Ovary (tissue), 10 donors: ENCODE measurements at places on chromosomes 16 and 17. TPM values are rescaled to one million over a fixed set of nuclear protein-coding genes. Genes with fewer than 3 reads are reported as not detected.

ASGR1 gene
- total RNA-seq, result 1.00 TPM

ACAP1 gene
- total RNA-seq, result 9.4 TPM

TEX14 gene
- 0.46 TPM for total RNA-seq

RAB26 gene
- total RNA-seq, result 0.12 TPM

SLC47A1 gene
- 16.0 TPM for total RNA-seq

- no peaks in the 10 kb centered on the region for H3K27me3 ChIP-seq
- no peaks in the 10 kb centered on the region for H3K36me3 ChIP-seq
- no peaks in the 10 kb centered on the region for H3K4me1 ChIP-seq
- H3K4me3 ChIP-seq, result no peak overlapping the region
- H3K27ac ChIP-seq, result no peak overlapping the region
Measured at GRCh38 chr17:61659437-61659836, 68.4 kb upstream of the NACA2 start.

GRCh38 chr16:66258916-66259845, 107.3 kb upstream of the CDH5 start:
- DNase-seq, result no peak
- H3K27me3 ChIP-seq, result no peaks in the 10 kb centered on the region
- peaks cover 3% of the 10 kb centered on the region for H3K4me1 ChIP-seq
- no peaks in the 10 kb centered on the region for H3K36me3 ChIP-seq
- no peak overlapping the region for H3K27ac ChIP-seq
- H3K4me3 ChIP-seq, result no peak overlapping the region

- H3K36me3 ChIP-seq, result no peaks in the 10 kb centered on the region
- H3K27me3 ChIP-seq, result no peaks in the 10 kb centered on the region
- no peak for DNase-seq
- H3K27ac ChIP-seq, result no peak overlapping the region
- no peaks in the 10 kb centered on the region for H3K4me1 ChIP-seq
- H3K4me3 ChIP-seq, result no peak overlapping the region
Measured at GRCh38 chr17:43574896-43575525, 28.9 kb upstream of the ETV4 start.

- H3K27me3 ChIP-seq, result no peaks in the 10 kb centered on the region
- H3K4me1 ChIP-seq, result peaks cover 6% of the 10 kb centered on the region
- H3K36me3 ChIP-seq, result no peaks in the 10 kb centered on the region
Measured at GRCh38 chr17:77867308-77867781, 91.2 kb upstream of the TNRC6C start.

- no peaks in the 10 kb centered on the region for H3K4me1 ChIP-seq
- H3K27ac ChIP-seq, result no peak overlapping the region
- DNase-seq, result no peak
- H3K4me3 ChIP-seq, result no peak overlapping the region
- H3K36me3 ChIP-seq, result no peaks in the 10 kb centered on the region
Measured at GRCh38 chr16:86676254-86676670, 97.9 kb downstream of the FOXL1 start.

DNA sequence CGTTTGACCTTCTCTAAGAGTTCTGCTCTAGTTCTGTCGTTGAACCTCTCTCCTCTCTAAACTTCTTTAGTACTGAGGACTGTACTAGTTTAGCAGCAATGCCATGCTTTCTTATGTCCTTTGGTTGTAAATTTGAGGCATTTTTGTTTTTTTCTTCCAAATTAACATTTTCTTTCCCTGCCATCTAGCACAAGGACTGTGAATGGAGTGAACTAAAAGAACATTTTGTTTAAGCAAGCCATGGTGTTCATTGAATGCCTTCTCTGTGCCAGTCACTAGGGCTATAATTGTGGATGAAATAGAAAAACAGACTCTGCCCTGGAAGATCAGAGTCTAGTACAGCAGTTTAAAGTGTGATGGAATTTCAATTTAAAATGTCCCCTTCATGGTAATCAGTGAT, 137.9 kb downstream of the FTO start:
- no peaks in the 10 kb centered on the region for H3K27me3 ChIP-seq
- no peak overlapping the region for H3K4me3 ChIP-seq
- no peak overlapping the region for H3K27ac ChIP-seq
- H3K36me3 ChIP-seq, result no peaks in the 10 kb centered on the region
- no peaks in the 10 kb centered on the region for H3K4me1 ChIP-seq

- no peak overlapping the region for H3K27ac ChIP-seq
- H3K36me3 ChIP-seq, result no peaks in the 10 kb centered on the region
- DNase-seq, result peak; percentile 58
Measured at GRCh38 chr16:20385844-20386832, 18.4 kb downstream of the PDILT start.

DNA sequence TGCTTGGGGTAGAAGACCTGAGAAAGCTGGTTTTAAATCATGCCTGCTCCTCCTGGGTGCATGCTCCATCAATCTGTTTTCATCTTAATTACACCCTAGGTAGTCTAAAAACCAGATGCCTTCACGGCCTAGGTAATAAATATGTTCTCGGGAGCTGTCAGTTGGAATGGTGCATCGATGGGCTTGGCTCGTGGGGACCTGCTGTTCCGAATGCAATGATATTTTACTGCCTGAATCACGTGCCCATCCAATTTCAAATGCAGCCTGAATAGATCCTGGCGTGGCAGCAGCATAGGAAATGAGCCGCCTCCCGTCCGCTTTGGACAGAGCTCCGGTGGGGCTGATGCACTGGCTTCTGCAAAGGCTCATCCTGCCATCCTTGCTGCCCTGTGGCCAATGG, 18.8 kb upstream of the FAAP100 start:
- no peaks in the 10 kb centered on the region for H3K36me3 ChIP-seq
- no peak overlapping the region for H3K27ac ChIP-seq
- H3K27me3 ChIP-seq, result no peaks in the 10 kb centered on the region
- DNase-seq, result no peak

- no peaks in the 10 kb centered on the region for H3K27me3 ChIP-seq
- H3K4me1 ChIP-seq, result no peaks in the 10 kb centered on the region
- no peak overlapping the region for H3K27ac ChIP-seq
- DNase-seq, result no peak
- H3K4me3 ChIP-seq, result no peak overlapping the region
- H3K36me3 ChIP-seq, result no peaks in the 10 kb centered on the region
Measured at GRCh38 chr16:86387468-86388440, 122.6 kb upstream of the FOXF1 start.

GRCh38 chr17:63819585-63820537, 7.4 kb upstream of the PSMC5 start:
- no peak overlapping the region for H3K27ac ChIP-seq
- H3K4me3 ChIP-seq, result no peak overlapping the region
- no peak for DNase-seq
- H3K4me1 ChIP-seq, result no peaks in the 10 kb centered on the region
- H3K36me3 ChIP-seq, result no peaks in the 10 kb centered on the region

GRCh38 chr16:23771642-23772041, 16.8 kb downstream of the CHP2 start:
- DNase-seq, result no peak
- no peak overlapping the region for H3K4me3 ChIP-seq
- H3K27ac ChIP-seq, result no peak overlapping the region
- H3K27me3 ChIP-seq, result no peaks in the 10 kb centered on the region
- no peaks in the 10 kb centered on the region for H3K4me1 ChIP-seq
- no peaks in the 10 kb centered on the region for H3K36me3 ChIP-seq

GRCh38 chr16:11418506-11418905, 73.2 kb downstream of the RMI2 start:
- H3K36me3 ChIP-seq, result no peaks in the 10 kb centered on the region
- H3K27ac ChIP-seq, result no peak overlapping the region
- H3K4me3 ChIP-seq, result no peak overlapping the region
- no peaks in the 10 kb centered on the region for H3K4me1 ChIP-seq

- no peak overlapping the region for H3K27ac ChIP-seq
- no peak for DNase-seq
- no peaks in the 10 kb centered on the region for H3K36me3 ChIP-seq
- H3K27me3 ChIP-seq, result no peaks in the 10 kb centered on the region
- H3K4me3 ChIP-seq, result no peak overlapping the region
- H3K4me1 ChIP-seq, result peaks cover 3% of the 10 kb centered on the region
Measured at GRCh38 chr16:4010225-4011158, 105.8 kb downstream of the ADCY9 start.

GRCh38 chr17:48047741-48048383, at the start of gene NFE2L1:
Gene NFE2L1 (plus strand): TSS chr17:48048359. CDS start chr17:48051119, 2,760 bp downstream.
- peak within 1 kb of the TSS; percentile 99 for H3K27ac ChIP-seq
- DNase-seq, result peak; percentile 99
- H3K4me3 ChIP-seq, result peak within 1 kb of the TSS; percentile 95

DNA sequence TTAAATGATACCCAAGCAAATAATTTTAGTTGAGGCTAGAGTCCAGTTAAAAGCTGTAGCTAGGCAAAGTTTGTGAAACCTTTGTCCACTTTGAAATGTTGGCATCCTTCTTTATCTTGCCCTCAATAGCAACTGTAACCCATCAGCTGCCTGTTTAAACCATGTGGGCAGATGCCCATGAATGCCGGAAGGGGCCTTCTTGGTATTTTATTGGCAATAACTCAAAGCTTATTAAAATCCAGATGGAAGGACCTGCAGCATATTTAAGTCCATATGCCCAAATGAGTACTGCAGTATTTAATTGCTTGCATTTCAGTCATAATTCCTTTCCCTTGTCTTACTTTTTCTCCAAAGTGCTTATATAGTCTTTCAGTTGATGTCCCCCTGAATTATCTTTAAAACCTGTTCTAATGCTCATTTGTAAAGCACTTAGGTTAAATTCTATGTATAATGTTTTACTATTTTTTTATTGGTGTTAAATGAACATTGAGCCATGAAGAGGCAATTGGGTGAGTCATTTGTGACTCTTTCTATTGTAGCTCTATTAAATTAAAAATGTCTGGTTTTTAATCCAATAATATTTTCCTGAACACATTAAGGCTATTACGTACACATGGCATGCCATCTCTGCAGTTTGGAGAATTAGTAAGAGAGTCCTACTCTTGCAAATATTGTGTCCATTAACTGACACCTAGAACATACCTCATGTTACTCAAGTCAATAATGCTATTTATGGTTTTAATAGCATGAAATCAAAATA, 225.3 kb downstream of the KCNJ2 start:
- no peak for DNase-seq

GRCh38 chr17:36632916-36633771, 31.8 kb downstream of the MRM1 start:
- no peak overlapping the region for H3K27ac ChIP-seq
- DNase-seq, result no peak
- H3K4me1 ChIP-seq, result no peaks in the 10 kb centered on the region
- no peaks in the 10 kb centered on the region for H3K27me3 ChIP-seq
- H3K4me3 ChIP-seq, result no peak overlapping the region

DNA sequence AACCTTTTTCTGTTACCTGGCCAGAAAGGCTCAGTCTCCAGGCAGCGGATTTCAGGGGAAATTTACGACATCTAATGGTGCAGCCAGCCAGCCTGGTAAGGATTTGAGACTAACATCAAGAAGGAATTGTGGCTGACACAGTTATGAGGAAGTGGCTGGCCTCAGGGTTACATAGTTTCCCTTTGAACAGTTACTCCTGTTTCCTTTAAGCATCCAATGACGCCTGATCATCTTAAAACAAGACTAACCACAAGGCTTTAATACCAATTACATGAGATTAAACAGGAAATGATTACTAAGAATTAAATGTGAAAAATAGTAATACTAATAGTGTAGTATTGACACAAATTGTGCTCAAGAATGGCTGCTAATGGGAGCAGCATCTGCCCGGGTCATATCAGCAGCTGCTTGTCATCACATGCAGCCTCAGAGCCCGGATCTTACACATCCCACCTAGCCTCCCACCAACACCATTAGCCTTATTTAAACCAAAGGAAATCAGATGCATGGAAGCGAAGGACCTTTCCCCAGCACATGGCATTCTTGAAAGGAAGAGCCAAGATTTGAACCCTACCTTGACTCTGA, 431.8 kb downstream of the PMP22 start:
- no peaks in the 10 kb centered on the region for H3K27me3 ChIP-seq
- no peak overlapping the region for H3K4me3 ChIP-seq
- no peaks in the 10 kb centered on the region for H3K4me1 ChIP-seq
- H3K27ac ChIP-seq, result no peak overlapping the region
- H3K36me3 ChIP-seq, result no peaks in the 10 kb centered on the region
- no peak for DNase-seq

DNA sequence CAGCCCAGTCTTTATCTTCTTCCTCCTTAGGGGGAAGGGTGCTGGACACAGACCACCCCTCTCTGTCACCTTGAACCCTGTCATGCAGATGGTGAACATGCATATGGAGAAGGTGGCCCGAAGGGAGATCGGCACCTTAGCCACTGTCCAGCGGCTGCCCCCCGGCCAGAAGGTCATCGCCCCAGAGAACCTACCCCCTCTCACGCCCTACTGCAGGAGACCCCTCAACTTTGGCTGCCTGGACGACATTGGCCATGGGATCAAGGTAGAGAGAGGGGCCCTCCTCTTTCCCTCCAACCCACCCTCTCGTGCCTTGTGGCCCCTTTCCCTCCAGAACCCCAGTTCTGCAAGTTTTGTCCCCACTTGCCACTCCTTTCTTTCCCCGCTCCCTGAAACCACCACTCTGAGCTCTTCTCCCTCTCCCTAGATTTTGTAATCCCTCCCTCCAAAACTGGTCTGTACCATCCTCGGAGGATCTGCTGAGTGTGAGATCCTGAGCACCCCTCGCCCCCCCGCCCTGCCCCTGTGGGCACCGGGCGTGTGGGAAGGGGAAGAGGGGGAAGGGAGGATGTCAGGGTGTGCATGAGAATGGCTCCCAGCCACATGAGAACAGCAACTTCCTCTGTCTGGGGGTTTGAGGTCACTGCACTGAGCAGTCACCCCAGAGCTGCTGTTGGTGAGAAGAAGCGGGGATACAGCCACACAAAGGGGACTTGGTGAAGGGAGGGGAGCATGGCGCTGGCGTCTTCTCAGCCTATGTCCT, 7.3 kb downstream of the ABI3 start:
- no peak overlapping the region for H3K27ac ChIP-seq
- no peak overlapping the region for H3K4me3 ChIP-seq
- DNase-seq, result no peak
- no peaks in the 10 kb centered on the region for H3K36me3 ChIP-seq
- H3K4me1 ChIP-seq, result no peaks in the 10 kb centered on the region

DNA sequence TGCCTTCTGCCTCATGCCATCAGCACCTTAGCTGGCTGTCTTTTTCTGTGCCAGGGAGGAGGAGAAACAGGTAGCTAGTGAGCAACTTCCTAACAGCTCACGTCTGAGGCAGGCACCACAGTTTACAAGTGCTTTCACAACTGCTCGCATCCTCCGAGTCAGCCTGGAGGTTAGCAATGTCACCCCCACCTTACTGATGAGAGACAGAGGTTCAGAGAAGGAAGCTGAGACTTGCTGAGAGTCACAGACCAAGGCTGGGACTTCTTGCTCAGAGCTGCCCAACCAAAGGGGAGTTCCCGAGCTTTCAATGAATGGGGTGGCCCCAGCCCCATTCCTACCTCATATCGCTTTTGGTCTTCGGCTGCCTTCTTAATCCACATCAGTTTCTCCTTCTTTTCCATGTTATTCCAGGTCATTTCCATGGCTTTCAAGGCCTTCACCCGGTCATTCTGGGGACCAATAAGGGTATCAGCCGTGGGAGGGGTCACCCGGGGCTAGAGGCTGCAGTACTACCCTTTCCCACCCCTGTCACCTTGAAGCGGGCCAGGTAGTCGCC, 9.6 kb downstream of the UBTF start:
- no peak overlapping the region for H3K27ac ChIP-seq
- no peaks in the 10 kb centered on the region for H3K36me3 ChIP-seq
- no peak overlapping the region for H3K4me3 ChIP-seq
- H3K27me3 ChIP-seq, result no peaks in the 10 kb centered on the region
- H3K4me1 ChIP-seq, result peaks cover 4% of the 10 kb centered on the region
- no peak for DNase-seq

- DNase-seq, result no peak
- no peak overlapping the region for H3K27ac ChIP-seq
- no peaks in the 10 kb centered on the region for H3K27me3 ChIP-seq
Measured at GRCh38 chr17:32281011-32281451, 15.4 kb downstream of the RHBDL3 start.
